ENCODE measurements at places on chromosomes 1 and 21. TPM values are rescaled to one million over a fixed set of nuclear protein-coding genes. Genes with fewer than 3 reads are reported as not detected.

DNA sequence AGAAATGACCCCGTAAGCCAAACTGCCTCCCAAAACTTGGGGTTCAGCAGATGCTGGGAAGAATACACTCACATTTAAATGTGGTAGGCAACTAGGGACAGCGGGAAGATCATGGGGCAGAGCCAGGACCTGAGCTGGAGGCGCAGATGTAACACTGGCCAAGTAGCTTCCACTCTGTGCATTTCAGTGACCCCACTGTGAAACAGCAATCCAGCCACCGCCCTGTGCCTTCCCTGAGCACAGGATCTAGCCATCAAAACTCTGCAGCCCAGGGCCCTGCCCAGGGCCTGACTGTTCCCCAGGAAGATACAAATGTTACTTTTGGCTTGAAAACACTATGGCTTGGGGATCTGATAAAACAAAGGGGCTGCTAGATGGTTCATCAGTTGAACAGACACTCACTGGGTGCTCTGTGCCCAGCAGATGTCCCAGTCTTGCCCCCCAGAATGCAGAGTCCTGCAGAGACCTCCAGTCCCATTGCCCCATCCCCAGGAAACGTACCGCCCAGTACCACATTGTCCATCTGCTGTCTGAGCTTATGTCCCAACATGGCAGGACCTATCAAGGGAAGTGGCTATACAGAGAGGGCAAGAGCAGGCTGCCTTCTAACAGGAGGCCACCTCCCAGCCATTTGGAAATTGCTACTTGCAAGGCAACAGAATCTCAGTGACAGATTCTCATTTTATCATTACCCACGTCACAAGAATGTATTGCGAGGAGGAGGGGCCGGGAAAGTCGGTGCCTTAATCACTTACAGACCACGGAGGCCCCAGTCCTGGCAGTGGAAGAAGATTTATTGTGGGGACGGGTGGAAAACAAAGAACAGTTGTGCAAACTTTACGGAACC lies 124.0 kb downstream of the DMRTB1 start:
- no peak for DNase-seq

DNA sequence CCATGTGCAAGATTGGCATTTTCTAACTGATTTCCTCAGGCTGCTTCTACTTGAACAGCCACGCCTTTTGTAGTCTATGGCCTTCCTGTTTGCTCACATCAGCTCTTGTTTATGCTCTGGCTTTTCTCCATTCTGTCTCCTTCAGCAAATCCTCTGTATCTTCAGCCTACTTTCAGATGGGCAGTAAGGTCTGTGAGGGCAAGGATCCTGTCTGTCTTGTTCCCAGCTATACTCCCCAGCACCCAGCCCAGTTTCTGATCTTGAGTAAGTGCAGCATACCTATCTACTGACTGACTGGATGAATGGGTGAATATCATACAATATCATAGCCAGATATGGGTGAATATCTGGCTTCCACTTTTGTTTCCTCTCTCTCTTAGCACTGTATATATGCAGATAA lies 438.1 kb downstream of the LMO4 start:
- no peak for DNase-seq

The MX2 gene
- 0.63 TPM for total RNA-seq

DNA sequence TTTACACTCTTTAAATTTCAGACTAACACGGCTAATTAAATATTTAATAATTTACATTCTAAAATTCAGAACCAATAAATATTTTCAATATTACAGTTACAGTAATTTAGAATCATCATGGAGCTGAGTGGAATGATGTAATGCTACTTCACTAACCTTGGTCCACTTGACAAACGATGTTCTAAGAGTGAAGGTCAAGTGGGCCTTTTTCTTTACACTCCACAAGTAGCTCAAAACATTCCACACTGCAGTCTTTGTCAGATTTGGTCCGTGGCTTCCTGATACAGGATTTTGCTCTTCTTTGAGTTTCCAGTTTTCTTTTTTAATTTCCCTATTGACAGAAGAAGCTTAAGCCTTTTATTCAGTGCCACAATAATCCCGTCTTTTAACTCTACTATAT lies 164.6 kb upstream of the NRIP1 start:
- no peak for DNase-seq

DNA sequence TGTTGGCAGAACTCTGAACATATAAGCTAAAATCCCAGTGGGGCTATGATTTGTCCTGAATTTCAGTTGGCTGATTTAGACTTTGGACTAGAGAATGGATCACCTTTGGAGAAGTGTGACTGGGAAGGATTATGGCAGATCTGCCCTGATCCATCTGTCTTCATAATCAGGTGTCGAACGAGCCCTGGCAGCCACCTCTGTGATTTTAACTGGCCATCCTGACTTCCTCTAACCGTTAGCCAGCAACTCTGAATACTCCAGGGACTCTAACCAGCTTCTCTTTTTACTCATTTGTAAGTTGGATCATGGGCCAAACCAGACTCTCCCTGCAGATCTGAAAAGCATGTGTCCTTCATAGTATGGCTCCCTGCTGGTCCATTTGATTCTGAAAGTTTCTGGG lies 32.0 kb downstream of the ACTN2 start:
- DNase-seq: no peak

DNA sequence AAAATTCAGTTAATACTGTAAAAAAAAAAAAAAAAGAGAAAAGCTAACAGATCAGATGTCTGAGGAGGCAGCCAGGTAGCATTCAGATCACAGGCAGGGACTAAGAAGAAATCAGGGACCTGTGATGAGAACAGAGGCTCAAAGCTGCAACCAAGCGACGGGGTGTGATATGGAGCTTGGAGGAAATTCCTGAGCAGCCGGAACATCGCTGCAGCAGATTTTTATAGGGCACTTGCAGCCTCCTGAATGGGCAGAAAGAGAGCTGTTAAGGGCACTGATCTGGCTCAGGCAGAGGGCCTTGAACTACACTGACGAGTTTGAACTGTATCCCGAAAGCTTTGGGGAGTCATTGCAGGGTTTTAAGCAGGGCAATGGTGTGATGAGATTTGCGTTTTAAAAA lies 315.4 kb downstream of the ADGRL2 start:
- no peak for DNase-seq

The LIPI gene
- not detected for total RNA-seq

The C1orf122 gene
- total RNA-seq: 41.0 TPM

The ZNF691 gene
- total RNA-seq: 7.8 TPM

DNA sequence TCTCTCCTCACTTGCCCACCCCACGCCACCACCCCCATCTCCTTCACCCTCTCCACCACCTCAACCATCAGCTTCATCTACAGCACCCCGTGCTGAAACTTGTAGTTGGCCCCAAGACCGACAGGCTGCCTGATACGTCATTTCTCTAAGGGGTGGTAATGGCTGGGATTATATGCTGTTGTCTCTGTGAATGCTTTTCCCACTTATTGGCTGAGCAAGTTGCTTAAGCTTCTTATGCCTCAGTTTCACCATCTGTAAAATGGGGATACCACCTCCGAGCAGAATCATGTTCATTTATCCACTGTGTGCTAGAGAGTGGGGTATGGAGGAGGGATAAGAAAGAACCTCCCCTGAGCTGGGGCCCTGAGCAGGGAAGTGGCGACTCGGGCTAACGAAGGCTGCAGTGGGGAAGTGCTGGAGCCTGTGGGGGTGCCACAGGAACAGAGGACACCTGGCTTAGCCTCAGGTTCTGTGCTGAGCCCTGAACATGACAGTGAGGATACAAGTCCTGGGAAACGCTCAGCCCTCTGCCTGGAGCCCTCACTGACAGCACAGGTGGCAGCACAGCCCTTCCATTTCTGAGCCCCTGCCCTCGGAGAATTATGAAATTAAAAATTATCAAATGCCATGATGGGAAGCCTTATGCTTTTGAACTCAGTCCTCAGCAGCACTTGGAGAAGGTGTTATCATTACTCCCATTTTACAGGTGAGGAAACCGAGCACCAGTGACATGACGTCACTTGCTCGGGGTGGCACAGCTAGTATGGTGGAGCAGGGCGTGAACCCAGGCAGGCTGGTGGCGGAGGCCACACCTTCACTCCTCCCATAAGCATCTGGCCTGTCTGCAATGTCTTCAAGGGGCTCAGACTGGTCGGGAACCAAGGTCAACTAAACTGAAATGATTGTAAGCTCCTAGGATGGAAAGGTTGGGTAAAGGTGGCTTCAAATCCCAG lies 2.8 kb downstream of the MATN1 start:
- DNase-seq: no peak

DNA sequence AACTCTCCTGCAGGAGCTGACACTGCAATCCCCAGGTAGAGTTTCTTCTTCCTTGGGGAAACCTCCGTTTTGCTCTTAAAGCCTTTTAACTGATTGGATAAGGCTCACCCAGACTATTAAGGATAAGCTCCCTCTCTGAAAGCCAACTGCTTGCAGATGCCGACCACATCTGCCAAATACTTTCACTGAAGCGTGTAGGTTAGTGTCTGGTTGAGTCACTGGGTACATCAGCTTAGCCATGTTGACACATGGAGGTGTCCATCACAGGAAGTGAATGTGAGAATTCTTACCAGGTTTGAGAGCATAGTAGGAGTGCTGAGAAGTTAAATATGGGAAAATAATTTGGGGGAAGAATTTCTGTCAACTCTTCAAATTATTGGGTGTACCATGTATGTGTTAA lies 202.0 kb downstream of the AJAP1 start:
- DNase-seq: no peak

DNA sequence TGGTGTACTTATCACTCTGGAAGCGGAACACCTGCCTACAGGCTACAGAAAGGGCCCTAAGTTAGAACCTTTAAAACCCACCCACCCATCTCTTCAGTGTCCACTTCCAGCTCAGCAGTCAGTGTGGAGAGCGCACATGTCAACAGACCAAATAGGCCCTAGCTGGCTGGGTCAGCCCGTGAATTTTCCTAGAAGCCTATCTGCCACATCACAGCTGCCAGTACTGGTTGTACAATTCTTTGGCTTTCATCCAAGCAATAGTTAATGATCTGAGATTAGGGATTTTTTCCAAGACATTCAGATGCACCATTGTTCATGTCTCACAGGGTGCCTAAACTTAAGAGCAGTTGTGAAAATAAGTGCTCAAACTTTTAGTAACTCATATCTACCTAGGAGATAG lies 197.1 kb downstream of the KCNK2 start:
- DNase-seq: no peak

DNA sequence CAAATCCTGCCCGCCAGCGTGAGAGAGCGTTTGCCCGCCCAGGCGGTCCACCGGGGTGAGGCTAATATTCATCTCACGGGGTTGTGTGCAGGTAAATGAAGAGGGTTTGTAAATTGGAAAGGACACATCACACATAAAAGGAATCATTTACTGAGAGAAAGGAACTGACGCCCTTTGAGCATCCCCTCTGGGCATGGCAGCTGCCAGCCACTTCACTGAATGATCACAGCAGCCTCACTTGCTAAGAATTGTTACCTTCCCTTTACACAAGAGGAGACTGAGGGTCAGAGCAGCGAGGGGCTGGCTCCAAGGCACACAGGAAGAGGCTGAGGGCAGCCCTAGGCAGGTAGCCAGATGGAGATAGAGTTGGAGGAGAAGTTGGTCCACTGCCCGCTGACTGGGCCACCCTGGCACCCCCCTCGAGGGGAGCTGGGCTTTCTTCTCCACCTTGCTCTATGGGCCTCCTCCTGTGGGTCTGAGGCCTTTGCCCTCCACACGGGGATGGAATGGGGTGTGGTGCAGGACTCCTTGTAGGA lies 96.0 kb downstream of the FOXD2 start:
- no peak for DNase-seq

The HCRTR1 gene
- total RNA-seq: not detected

DNA sequence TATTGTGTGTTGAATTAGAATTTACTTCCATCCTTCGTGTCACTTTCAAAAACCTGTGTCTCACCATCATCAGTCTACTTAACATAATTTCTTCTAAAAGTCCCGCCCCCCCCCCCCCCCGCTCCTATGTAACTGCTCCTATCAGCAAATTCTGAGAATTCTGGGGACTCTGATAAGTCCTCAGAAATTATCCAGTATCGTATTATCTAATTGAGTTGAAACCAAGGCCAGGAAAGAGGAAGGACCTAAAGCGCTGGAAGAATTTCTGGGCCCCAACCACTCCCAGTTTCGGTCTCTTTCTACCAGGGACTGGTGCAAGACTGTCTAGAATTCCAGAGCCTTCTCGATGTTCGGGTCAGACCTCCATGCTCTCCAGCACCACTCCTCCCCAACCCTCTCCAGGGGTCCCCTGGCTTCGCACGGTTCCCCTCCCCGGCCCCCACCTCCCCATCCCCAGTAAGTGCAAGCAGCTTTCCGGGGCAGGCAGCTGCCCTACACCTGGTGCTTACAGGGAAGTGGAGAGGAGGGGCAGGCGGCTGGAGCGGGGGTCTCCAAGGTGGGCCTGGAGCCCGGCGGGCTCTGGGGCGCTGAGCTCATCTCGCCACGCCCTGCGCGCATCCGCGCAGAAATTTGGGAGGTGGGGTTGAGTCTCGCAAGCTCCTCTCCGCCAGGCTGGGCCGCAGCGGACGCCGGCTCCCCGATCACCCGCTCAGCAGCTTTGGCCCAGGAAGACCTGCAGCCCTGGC lies 16.0 kb upstream of the ZNF496 start:
- DNase-seq: no peak

DNA sequence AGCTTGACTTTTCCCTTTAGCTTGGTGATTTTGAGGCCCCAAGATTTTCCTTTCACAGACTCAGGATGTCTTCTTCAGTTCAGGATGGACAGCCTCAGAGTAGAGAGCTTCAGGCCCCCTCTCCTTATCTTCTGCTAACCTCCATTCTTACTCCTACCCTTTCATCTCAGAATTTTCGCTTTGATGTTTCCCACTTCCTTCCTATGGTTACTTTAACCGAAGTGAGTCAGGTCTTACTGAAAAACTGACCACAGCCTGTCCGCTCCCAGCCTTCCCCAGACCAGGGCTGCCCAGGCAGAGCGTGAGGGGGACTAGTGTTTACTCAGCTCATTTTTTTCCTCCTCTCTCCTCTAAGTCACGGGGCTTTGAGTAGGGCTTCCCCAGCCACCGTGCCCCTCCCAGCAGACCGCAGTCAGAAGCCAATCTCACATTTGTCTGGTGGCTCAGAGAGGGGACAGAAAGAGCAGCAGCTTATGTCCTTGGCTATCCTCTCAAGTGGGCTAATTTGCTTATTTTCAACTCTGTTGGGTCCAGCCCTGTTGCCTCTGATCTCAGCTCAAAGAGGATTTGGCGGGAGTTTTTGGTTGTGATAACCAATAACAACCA lies 4.2 kb upstream of the IL19 start:
- peak; percentile 65 for DNase-seq

The PLA2G2F gene
- total RNA-seq: not detected

GRCh38 chr1:175419684-175420517 lies 227.3 kb upstream of the KIAA0040 start:
- no peak for DNase-seq

GRCh38 chr1:81412954-81413353 lies 387.8 kb upstream of the ADGRL2 start:
- DNase-seq: no peak

The CA6 gene
- not detected for total RNA-seq

- no peak for DNase-seq
Measured at GRCh38 chr1:184935920-184936798, 38.1 kb downstream of the NIBAN1 start.

The LRRC39 gene
- total RNA-seq: not detected

The TNFRSF8 gene
- not detected for total RNA-seq

- no peak for DNase-seq
Measured at GRCh38 chr1:204544321-204544720, 28.1 kb downstream of the MDM4 start.

The FNDC5 gene
- total RNA-seq: 1.1 TPM

- DNase-seq: no peak
Measured at GRCh38 chr21:27569831-27570230, 602.9 kb upstream of the ADAMTS5 start.

GRCh38 chr21:38310646-38311485 lies 54.1 kb downstream of the KCNJ15 start:
- DNase-seq: no peak

Data from Caco-2 (cell line).